Mesenchymal stem cell (in vitro differentiated cells and primary cell): ENCODE measurements at places on chromosomes 1 and 21.

GRCh38 chr1:167171286-167171929 lies 49.3 kb upstream of the POU2F1 start:
- H3K4me3 ChIP-seq, result no peak overlapping the region
- H3K27ac ChIP-seq, result no peak overlapping the region
- H3K27me3 ChIP-seq, result peaks cover 42% of the 10 kb centered on the region
- DNase-seq, result no peak

DNA sequence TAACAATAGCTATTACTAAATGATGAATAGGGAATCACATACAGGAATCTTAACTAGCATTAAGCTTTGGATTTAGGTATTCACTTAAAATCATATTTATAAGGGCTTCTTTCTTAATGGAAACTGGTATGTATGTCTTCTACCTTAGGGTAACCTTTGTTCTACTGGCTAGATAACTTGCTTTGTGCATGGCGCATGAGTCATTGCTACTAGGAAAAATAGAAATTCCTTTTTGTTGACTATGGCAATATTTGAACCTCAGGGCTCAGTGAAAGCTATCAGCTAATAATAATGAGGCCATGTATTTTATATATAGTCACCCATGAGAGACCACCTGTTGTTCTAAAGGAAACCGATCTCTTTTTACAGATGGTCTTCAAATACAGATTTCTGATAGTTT lies 72.5 kb downstream of the RPS6KC1 start:
- H3K36me3 ChIP-seq, result no peaks in the 10 kb centered on the region
- no peak overlapping the region for H3K27ac ChIP-seq
- H3K4me3 ChIP-seq, result no peak overlapping the region

- no peak overlapping the region for H3K4me3 ChIP-seq
- no peaks in the 10 kb centered on the region for H3K36me3 ChIP-seq
- no peaks in the 10 kb centered on the region for H3K27me3 ChIP-seq
Measured at GRCh38 chr1:196271212-196271947, 336.9 kb downstream of the KCNT2 start.

GRCh38 chr1:113669988-113670387 lies 89.3 kb downstream of the PHTF1 start:
- H3K36me3 ChIP-seq, result peaks cover 29% of the 10 kb centered on the region
- no peaks in the 10 kb centered on the region for H3K27me3 ChIP-seq
- no peak for DNase-seq
- H3K4me3 ChIP-seq, result no peak overlapping the region
- no peaks in the 10 kb centered on the region for H3K4me1 ChIP-seq

DNA sequence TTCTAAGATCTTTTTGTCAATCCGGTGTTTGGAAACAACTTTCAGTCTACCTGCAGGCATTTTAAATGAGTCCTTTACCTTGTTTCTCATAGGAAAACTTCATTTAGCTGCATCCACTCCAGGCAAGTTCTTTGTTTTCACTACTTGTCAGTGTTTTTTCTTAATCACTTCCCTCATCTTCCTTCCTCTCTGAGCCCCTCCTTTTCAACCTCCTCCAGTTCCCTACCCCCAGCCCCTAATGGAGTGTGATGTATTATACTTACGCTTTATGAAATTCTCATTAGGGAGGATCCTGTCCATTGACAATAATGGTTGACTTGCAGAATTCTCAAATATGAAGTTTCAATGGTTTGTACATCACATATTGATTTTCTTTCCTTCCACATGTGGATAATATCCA lies 62.5 kb upstream of the BACH1 start:
- DNase-seq, result no peak
- H3K36me3 ChIP-seq, result no peaks in the 10 kb centered on the region
- peaks cover 6% of the 10 kb centered on the region for H3K4me1 ChIP-seq
- H3K27ac ChIP-seq, result no peak overlapping the region
- H3K27me3 ChIP-seq, result no peaks in the 10 kb centered on the region

DNA sequence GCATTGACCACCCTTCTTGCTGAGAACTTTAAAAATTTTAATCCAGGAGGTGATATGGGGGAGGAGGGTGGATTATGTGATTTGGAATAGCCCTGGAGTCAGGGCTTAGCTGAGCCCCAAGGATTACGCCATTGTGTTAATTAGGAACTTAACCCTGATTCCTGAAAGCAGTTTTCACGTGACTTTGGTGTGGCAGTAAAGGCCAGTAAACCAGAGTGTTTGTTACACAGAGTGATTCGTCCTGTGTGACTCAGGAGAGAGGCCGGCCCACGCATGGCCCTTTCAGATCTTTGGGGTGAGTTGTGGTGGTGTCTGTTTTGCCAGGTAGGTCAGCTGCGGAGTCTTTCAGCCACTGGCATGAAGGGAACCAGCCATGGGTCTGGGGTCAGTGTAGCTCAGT lies 107.6 kb downstream of the NOS1AP start:
- DNase-seq, result peak; percentile 23
- H3K4me1 ChIP-seq, result peaks cover 4% of the 10 kb centered on the region
- no peaks in the 10 kb centered on the region for H3K36me3 ChIP-seq
- no peak overlapping the region for H3K4me3 ChIP-seq
- no peaks in the 10 kb centered on the region for H3K27me3 ChIP-seq

DNA sequence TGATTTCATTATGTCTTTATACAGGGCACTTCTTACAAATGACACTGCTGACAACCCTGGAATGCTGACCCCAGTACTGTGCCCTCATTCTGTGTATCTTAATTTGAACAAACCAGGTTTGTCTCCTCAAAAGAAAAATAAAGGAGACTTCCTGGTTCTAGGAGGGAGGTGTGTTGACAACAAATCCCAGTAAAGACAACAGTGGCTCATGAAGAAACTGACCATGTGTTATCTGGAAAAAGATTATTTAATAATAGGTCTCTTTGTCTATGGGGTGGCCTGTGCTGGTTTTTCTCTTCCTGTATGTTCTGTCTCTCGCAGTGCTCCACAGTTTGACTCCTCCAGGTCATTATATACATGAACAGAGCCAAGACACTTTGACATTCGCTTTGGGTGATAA lies 454.6 kb downstream of the LMO4 start:
- H3K4me3 ChIP-seq, result no peak overlapping the region
- DNase-seq, result no peak
- no peaks in the 10 kb centered on the region for H3K27me3 ChIP-seq
- H3K36me3 ChIP-seq, result no peaks in the 10 kb centered on the region

- no peaks in the 10 kb centered on the region for H3K36me3 ChIP-seq
- DNase-seq, result no peak
- no peak overlapping the region for H3K4me3 ChIP-seq
- H3K4me1 ChIP-seq, result no peaks in the 10 kb centered on the region
- no peak overlapping the region for H3K27ac ChIP-seq
Measured at GRCh38 chr1:192592517-192592916, 16.9 kb downstream of the RGS1 start.

DNA sequence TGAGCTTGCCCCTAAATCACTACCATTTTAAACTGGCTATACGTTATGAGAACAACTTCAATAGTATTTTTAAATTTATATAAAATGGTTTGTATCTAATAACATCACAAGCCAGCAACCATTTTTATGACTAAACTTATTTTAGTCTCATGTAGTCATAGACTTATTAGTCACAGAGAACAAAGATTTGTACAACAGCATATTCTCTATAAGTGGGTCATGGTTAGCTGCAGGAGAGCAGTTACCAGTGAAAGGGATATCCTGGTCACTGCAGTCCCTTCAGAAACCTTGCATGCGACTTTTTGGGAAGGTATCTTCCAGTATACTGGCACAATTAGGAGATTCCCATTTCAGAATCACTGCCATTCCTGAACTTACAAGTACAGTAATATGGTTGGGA lies 90.0 kb downstream of the HFM1 start:
- no peak for DNase-seq
- no peak overlapping the region for H3K27ac ChIP-seq
- H3K27me3 ChIP-seq, result no peaks in the 10 kb centered on the region
- no peaks in the 10 kb centered on the region for H3K36me3 ChIP-seq

- H3K4me3 ChIP-seq, result no peak overlapping the region
- H3K27me3 ChIP-seq, result no peaks in the 10 kb centered on the region
- peak overlapping the region; percentile 35 for H3K27ac ChIP-seq
- peak; percentile 58 for DNase-seq
- peaks cover 35% of the 10 kb centered on the region for H3K36me3 ChIP-seq
Measured at GRCh38 chr1:204520834-204521709, 4.9 kb downstream of the MDM4 start.

- peaks cover 14% of the 10 kb centered on the region for H3K4me1 ChIP-seq
- no peak overlapping the region for H3K27ac ChIP-seq
- H3K4me3 ChIP-seq, result no peak overlapping the region
- peaks cover 30% of the 10 kb centered on the region for H3K27me3 ChIP-seq
- DNase-seq, result no peak
Measured at GRCh38 chr1:26970810-26971209, 10.5 kb upstream of the KDF1 start.

DNA sequence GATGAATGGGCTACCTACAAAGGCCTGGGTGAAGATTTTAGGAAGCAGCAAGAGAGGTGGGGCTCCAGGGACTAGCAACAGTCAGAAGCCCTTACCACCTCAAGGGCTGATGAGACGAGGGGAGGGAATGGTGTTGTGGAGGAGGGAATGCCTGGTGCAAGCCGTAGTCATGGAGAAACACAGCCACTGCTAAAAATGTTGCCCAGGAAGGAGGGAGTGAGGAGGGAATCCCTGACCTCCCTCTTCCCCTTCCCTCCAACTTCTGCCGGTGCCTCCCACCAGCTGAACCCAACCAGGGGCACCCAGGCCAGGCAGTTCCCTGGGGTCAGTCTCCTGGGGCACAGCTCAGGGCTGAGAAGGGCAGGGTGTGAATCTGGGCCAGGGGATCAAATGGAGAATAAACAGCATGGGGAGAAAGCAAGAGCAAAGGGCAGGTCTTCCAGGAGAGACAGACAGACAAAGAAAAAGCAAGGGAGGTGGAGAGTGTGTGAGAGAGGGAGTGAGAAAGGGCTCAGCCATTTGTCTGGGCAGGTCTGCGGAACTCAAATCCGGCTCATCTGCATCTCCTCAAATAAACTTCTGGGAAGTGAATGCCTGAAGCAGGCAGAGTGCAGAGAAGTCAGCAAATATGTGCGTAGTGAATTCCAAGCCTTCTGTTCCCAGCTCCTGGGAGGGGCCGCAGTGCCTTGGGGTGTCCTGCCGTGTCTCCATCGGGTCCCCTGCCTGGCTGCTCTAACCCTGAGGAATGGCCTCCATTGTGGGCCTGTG lies 27.1 kb upstream of the POU3F1 start:
- H3K36me3 ChIP-seq, result no peaks in the 10 kb centered on the region
- H3K4me1 ChIP-seq, result peaks cover 5% of the 10 kb centered on the region
- no peak overlapping the region for H3K27ac ChIP-seq

DNA sequence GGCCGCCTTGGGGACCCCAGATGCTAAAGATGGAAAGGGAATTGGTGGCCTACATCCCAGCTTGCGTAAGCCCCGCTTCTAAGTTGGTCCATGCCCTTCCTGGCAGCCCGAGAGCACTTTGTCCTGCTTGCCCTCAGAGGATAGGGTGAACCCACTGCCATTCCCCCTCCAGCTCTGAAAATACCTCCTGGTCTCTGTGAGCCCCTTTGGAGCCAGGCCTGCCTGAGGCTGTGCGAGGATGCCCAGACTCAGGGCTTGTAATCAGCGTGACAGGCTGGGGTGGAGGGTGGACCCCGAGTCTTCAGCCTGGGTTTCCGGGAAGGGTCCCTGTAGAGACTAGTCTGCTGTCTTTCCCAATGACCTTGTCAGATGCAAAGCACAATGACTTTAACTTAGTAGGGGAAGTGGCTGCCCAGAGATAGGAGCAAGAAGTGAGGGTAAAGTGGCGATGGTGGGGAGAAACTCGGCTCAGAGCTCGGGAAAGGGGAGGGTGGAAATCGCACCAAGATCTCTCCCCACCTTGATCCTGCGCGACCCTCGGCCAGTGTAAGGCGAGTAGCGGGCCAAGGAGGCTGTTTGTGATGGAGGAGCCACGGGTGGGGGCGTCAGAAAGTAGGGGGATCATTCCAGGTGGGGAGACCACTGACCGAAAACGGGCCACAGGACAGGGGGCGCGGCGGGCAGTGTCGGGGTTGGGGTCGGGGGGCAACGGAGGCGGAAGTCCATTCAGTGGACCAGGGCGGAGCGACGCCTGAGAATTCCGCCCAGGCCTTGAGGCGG lies 2.7 kb upstream of the HES3 start:
- no peaks in the 10 kb centered on the region for H3K36me3 ChIP-seq
- H3K4me3 ChIP-seq, result no peak overlapping the region

GRCh38 chr1:186958520-186958919 lies 129.8 kb downstream of the PLA2G4A start:
- DNase-seq, result peak; percentile 87
- H3K27ac ChIP-seq, result no peak overlapping the region
- H3K36me3 ChIP-seq, result no peaks in the 10 kb centered on the region
- H3K4me1 ChIP-seq, result no peaks in the 10 kb centered on the region

GRCh38 chr1:211928993-211929637 lies 98.6 kb upstream of the LPGAT1 start:
- no peak overlapping the region for H3K4me3 ChIP-seq
- DNase-seq, result peak; percentile 31
- peaks cover 11% of the 10 kb centered on the region for H3K27me3 ChIP-seq
- no peak overlapping the region for H3K27ac ChIP-seq

DNA sequence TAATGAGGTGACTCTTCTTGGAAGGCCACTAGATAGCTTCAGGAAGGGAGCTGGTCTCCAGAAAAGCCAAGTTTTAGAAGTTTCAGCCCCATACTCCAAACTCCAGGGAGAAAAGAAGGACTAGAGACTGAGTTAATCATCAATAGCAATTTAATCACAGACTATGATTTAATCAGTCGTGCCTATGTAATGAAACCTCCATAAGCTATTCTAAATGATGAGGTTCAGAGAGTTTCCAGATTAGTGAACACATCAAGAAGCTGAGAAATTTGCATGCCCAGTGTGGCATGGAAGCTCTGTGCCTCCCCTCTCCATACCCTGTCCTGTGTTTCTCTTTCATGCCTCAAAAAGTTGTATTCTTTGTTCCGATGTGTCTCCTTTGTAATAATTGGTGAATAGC lies 49.2 kb upstream of the CCDC190 start:
- no peak overlapping the region for H3K4me3 ChIP-seq
- no peak overlapping the region for H3K27ac ChIP-seq
- DNase-seq, result no peak
- no peaks in the 10 kb centered on the region for H3K27me3 ChIP-seq

GRCh38 chr1:16972189-16972895 lies 8.1 kb downstream of the MFAP2 start:
- DNase-seq, result no peak
- no peaks in the 10 kb centered on the region for H3K27me3 ChIP-seq
- no peak overlapping the region for H3K4me3 ChIP-seq
- H3K4me1 ChIP-seq, result peaks cover 46% of the 10 kb centered on the region
- H3K36me3 ChIP-seq, result peaks cover 84% of the 10 kb centered on the region
- peak overlapping the region; percentile 2 for H3K27ac ChIP-seq

GRCh38 chr1:23997812-23998211 lies 17.7 kb upstream of the SRSF10 start:
- H3K36me3 ChIP-seq, result no peaks in the 10 kb centered on the region
- H3K4me1 ChIP-seq, result no peaks in the 10 kb centered on the region
- no peak for DNase-seq
- H3K4me3 ChIP-seq, result no peak overlapping the region
- no peaks in the 10 kb centered on the region for H3K27me3 ChIP-seq
- H3K27ac ChIP-seq, result no peak overlapping the region

DNA sequence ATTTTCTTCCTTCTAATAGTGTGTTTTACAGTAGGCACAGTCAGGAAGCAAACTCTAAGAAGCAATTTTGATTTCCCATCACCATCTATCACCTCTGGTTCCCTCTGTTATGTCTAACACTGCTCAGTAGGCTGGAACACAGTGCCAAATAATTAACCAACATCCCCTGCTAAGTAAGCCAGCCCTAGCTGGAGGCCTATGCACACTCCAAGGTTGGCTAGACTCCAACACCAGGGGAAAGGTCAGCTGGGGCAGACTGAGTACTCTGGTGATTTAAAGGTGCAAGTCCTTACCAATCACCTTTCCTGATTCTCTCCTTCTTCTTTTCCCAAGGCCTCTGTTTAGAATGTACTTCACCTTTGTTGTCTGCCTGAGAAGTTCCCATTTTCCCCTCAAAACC lies 46.5 kb upstream of the BEND5 start:
- H3K27ac ChIP-seq, result peak overlapping the region; percentile 75
- H3K36me3 ChIP-seq, result no peaks in the 10 kb centered on the region
- no peak for DNase-seq
- H3K4me3 ChIP-seq, result no peak overlapping the region
- peaks cover 21% of the 10 kb centered on the region for H3K27me3 ChIP-seq
